ENCODE measurements at places on chromosomes 12 and 14.
A peak's percentile ranks its signal among the peaks of the same experiment; 100 is the strongest.

DNA sequence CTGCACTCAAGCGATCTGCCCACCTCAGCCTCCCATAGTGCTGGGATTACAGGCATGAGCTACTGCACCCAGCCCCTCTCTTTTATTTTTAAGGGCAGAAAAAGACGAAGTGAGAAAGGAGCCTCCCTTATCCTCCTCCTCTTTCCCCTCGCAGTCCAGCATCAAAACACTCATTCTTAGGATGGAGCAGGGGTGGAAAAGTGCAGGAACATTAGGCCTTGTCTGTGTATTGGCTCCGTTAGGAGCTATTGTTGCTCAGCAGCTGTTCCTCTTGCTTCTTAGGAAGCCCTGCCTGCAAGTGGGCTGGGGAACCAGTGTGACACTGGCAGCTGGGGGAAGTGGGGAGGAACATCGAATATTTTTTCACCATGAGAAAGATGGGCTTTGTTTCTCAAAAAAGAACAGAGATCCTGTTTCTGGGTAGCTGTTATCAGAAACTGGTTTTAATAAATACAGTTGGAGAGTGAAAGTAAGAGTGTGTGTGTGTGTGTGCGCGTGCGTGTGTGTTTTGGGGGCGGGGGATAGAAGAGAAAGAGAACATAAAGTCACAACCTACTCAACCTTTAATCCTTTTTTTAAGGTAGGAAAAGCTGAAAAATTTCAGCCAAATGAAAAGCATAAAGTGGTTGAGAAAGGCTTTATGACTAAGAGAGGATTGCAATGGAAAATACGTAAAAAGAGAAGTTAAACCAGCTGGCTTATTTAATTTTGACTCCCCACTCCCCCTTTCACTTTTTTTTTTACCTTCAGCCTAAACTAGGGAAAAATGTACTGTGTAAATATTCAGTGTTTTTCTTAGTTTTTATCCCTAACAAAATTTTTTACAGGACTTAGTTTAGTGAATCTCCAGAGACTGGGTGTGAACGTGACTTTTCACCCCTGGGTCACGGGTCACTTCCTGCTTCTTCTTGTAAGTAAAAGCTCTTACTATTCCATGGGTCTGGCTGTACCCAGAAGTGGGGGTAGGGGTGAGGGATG, 197.2 kb upstream of the PLEKHG7 start:
- peak; percentile 32 for DNase-seq

DNA sequence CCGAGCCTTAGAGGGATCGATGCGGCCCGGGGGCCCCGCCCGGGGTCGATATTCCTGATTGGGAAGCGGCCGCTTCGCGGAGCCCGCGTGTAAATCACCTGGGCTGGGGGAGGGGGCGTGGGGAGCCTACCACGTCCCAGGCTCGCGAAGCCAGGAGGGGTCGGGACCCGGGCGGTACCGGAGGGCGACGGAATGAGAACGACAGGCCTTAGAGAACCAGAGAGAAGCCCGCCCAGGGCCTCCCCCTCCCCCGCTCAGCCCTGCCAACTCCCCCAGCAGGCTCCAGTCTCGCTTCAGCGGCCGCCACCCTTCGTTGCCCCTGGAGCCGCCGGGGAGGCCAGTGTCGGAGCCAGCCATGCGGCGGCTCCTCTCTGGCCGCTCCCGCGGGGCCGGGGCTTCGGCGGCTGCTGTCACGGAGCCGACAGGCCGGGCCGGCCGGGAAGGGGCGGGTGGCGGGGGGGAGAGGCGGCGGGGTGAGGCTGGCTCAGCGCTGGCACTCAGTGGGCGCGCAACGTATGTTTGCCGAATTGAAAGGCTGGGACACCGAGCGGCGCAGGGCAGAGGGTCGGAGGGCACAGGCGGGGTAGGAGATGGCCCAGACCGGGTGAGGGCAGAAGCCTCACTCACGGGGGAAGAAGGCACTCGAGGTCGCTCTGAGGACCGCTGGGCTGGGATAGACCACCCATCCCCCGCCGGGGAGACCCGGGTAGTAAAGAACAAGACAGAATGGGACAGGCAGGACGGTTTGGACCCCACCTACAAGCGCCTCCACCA, 1.4 kb upstream of the DNAJC22 start:
- no peak for DNase-seq

GRCh38 chr14:25945746-25946145, 652.1 kb downstream of the NOVA1 start:
- DNase-seq, result no peak

- DNase-seq, result no peak
Observed at GRCh38 chr12:90037740-90038139, 329.1 kb upstream of the ATP2B1 start.

DNA sequence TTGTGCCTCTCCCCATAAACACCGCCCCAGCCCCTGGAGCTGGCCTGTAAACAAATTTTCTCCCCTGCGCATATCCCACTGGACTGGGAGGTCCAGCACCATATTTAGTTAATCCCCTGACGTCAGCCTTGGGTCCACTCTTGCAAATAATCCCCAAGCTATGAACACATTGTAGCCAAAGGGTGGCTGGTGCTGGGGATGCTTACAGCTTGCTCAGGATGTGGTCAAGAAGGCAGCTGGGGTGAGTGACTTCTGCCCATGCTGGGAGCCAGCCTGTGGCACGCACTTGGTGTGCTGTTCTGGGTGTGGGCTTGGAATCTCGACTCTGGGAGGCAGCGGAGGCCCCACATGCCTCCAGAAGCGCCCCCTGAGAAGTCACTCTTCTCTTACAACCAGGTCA, 32.1 kb downstream of the CMKLR1 start:
- no peak for DNase-seq

DNA sequence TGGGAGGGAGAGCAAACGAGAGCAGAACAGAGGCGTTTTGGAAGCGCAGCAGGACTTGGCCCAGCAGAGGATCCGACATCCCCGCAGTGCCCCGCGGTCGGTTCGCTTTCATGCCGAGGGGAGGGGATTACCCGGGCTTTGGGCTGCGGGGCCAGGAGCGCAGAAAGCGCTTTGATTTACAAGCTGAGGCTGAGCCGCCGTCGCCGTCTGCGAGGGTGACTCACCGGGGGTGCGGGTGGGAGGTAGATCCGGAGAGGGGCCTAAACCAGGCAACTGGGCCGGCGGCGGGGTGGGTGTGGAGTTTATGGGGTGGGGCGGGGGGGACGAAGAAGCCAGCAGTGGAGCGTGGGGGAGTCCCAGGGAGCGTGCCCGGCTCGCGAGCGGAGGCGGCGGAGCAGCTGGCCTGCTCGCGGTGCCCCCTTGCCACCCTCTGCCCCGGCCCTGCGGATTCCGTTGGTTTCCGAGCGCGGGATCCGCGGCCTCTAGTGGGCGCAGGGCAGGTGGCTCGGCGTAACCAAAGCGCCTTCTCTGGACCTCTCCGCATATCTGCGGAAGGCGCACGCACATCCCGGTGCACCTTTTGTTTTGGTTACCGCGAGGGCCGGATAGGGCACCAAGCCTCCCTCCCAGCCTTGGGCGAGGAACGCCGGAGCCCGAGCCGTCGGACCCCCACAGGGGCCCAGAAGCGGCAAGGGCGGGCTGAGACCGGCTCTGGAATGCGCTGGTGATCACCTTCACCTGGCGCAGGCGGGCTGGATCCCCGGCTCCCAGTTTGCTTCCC, 2.6 kb downstream of the SIX4 start:
- peak; percentile 51 for DNase-seq

GRCh38 chr14:34227834-34228649, 234.0 kb downstream of the SPTSSA start:
- peak; percentile 17 for DNase-seq

- no peak for DNase-seq
Observed at GRCh38 chr12:128554546-128555304, 269.0 kb downstream of the SLC15A4 start.

DNA sequence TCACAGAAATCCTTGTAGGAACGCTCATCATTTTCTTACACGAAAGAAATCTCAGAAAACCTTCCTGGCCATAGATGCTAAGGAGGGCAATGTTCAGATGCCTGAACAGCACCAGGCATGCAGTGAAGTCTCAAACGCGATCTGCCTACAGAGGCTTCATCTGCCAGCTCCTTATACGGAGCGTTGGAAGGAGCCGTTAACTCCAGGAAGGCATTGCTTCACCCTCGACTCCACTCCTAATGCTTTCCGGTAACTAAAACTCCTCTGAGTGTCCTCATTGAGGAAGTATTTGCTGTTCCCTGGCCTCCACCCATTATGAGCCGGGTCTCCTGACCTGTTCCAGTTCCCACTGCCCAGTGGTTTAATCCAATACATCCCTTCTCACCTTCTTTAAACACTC, 502.7 kb downstream of the BCL11B start:
- no peak for DNase-seq

DNA sequence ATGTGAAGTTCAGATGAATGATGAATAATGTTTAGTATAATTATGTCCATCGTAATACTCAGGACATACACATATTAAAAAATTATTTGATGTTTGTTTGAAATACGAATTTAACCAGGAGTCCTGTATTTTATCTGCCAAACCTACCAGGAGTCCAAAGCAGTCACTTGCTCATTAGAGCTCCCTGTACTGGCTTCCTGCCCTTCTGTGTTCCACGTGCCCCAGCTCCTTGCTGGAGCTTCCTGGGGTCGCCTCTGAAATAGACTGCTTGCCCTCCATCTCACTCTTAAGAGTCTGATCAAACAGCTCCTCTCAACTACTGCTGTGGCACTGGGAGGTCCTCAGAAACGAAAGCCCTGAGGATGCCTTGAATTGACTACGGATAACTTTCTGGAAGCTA, 87.3 kb upstream of the DHRS4 start:
- no peak for DNase-seq

DNA sequence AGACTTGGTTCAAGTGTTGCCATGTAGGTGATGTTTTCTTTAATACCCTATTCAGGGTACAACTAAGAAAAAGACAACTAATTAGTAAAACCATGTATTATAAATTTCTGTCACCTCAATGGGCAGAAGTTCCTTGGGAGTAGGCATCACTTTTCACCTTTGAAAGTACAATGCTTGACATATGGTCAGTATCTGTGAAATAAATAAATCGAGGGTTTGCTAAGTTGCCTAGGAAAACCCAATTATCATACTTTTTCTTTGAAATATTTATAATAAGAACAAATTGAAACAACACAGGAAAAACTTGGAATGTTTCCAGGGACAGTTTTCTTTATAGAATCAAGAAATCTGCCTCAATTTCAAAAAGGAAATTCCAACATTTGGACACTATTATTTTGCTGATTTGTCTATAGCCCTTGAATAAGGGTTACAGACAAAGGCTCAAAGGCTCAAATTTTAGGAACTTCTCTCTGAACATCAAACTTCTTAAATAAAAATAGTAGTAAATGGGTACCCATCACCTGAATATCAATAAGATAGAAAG, 13.7 kb downstream of the FGD6 start:
- no peak for DNase-seq

- no peak for DNase-seq
Observed at GRCh38 chr12:56487448-56488040, 417 bp downstream of the GLS2 start.

DNA sequence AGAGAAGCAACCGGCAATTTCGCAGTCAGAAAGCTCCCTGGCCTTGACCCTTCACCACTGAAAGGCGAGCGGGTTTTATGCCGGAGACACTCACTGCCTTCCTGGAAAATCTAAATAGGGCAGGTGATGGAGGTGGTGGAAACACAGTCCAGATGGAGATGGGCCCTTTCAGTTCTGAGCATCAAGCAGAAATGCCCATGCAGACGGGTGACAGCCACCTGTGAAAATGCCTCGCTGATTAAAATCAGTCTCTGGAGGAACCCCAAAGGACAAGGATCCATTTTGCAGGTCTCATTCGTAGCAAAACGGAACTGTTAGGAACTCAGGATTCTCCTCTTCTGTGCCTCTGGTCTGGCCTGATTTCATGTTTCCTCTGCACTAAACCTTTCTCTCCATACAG, 74.2 kb downstream of the FZD10 start:
- no peak for DNase-seq

- no peak for DNase-seq
Observed at GRCh38 chr12:43982544-43982943, 146.7 kb downstream of the TMEM117 start.

GRCh38 chr12:21301-22189, 45.0 kb upstream of the IQSEC3 start:
- DNase-seq, result no peak

- DNase-seq, result no peak
Observed at GRCh38 chr14:75469606-75470237, 41.9 kb downstream of the JDP2 start.

GRCh38 chr12:42565633-42566032, 23.9 kb downstream of the PRICKLE1 start:
- DNase-seq, result no peak

GRCh38 chr12:116144384-116144783, 133.1 kb downstream of the MED13L start:
- DNase-seq, result no peak

GRCh38 chr12:3536096-3536875, 45.3 kb downstream of the PRMT8 start:
- DNase-seq, result no peak

DNA sequence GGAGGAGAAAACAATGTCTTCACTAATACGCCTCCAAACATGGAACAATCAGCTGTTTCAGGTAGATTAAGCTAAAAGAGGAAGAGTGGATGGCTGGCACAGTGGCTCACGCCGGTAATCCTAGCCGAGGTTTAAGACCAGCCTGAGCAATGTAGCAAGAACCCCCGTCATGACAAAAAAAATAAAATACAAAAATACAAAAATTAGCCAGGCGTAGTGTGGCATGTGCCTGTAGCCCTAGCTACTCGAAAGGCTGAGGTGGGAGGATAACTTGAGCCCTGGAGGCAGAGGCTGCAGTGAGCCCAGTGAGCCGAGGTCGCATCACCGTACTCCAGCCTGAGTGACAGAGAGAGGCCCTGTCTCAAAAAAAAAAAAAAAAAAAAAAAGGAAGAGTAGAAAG, 1.2 kb upstream of the MED13L start:
- DNase-seq, result no peak

GRCh38 chr12:26748741-26749431, 84.1 kb downstream of the ITPR2 start:
- no peak for DNase-seq

- DNase-seq, result no peak
Observed at GRCh38 chr14:97544571-97544970, 747.4 kb downstream of the VRK1 start.

DNA sequence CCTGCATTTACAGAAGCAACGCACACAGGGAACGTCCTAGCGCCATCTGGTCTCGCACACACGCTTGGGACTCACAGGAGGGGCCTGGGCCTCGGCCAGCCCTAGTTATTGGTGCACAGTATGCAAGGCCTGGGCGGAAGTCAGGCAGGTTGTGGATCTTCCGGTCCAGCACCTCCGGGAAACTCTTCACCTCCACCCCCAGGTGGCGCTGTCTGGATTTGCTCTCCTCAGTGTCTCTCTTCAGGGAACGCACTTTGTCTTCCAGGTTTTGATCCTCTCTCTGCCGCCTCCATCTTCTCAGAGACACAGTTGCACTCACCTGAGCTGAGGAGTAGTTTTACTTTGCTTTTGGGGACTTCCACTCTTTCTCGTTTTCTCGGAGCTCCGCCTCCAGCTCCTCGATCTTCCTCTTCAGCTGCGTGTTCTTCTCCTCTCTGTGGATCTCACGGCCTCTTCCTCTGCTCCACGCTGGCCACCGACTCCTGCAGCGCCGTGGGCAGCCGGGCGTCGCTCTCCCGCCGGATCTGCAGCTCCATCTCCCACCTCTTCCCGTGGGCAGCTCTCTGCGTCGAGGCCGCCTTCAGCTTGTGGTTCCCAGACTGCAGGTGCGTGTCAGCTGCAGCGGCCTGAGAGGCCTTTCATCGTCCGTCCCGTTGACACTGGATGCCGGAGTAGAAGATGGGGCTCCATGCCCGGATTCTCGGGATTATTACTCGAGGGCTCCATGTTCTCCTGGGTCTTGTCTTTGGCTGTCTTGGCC, 933.8 kb downstream of the TMEM121 start:
- DNase-seq, result peak; percentile 40

GRCh38 chr14:21735639-21736307, 62.2 kb upstream of the OR4E1 start:
- no peak for DNase-seq

Measured in activated CD4-positive, alpha-beta T cell treated with anti-CD3 and anti-CD28 coated beads for 1 hour (primary cell).